Stimulated activated CD4-positive, alpha-beta T cell treated with anti-CD3 and anti-CD28 coated beads, Interleukin-2, amount 100 ng/mL, for 48 hours (primary cell): ENCODE measurements at places on chromosomes 11 and 22.

DNA sequence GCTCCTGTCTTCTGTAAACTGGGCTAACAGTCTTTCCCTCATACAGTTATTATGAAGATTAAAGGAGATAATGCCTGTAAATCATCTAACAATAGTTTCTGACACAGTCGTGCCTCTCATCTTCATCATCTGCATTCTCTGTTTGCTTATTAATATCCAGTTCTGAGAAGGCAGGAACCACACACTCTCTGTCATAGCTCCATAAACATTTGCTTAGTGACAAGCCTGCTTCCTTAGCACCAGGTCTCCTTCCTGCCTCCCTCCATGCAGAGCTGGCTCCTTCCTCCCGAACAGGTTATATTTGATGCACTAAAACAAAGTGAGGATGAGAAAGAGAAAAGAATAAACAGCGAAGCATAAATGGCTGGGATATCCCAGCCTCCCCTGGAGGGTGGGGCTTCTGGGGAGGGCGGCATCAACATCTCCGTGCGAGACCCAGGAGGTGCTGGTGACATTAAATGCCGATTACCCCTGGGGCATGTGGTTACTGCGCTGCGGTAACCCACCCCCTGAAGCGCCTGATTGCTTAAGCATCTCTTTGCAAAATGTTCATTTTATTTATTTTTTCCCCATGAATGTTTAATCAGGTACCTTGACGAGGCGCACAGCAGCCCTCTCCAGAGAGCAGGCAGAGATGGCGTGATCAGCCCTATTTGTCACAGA lies 404.9 kb downstream of the NXPE2 start:
- DNase-seq, result no peak

- DNase-seq, result peak; percentile 86
These were observed at the start of the genes EML3 and ROM1 for GRCh38 chr11:62612366-62613290. Gene EML3, minus strand, starts transcription at chr11:62612775. Its CDS starts 318 bp downstream, at chr11:62612457. Gene ROM1, plus strand, starts transcription at chr11:62613257. Its CDS starts 25 bp downstream, at chr11:62613282.

DNA sequence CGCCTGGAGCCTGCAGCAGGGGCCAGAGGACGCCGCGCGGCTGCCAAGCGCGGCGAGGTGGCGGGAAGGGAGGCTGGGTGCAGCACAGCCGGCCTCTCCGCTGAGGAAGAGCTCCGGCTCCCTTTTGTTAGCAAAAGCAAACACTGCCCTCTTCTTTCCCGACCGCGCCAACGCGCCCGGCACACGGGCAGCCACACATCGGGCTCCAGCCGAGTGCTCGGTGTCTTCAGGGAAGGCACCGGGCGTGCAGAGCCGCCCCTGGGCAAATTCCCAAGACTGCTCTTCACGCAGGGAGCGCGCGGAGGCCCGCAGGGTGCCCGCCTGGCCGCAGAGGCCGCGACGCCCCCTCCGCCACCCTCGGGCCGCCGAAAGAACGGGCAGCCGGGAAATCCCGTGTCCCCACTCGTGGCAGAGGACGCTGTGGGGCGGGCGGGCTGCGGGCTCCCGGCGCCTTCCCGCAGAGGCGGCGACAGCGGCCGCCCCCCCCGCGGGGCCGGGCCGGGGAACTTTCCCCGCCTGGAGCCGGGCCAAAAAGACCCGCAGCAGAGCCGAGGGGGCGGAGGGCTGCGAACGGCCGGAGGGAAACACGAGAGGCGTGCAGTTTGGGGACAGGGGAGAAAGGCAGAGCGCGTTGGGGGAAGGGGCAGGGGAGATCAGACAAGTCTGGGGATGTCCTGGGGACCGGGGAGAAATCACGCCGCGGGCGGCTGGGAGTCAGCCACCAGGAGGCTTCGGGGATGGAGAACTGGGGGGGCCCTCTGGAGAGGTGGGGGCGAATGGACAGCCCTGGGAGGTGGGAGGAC lies 931 bp downstream of the CADM1 start:
- no peak for DNase-seq

DNA sequence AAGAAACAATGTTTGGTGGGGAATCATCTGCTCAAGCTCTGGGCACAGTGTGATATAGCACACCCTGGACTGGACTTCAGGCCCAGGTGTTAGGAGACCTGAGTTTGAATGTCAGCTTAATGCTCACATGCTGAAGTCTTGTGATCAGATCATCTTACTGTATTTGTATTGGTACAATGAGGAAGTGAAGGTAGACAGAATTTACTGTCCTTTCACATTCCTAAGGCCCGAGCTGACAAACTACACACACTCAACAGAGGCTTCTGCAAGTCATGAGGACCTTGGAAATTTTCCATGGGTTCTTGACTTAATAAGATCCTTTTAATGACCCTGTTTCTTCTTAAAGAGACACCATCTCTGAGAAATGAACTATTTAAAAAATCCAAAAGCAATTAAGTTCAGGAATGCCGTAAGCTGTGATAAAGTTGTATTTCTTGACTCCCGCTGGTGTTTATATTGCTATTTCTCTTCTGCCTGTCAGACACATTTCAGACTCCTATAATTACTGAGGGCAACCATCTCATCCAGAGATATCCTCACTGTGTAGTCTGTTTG lies 802.0 kb downstream of the DLG2 start:
- DNase-seq, result no peak

DNA sequence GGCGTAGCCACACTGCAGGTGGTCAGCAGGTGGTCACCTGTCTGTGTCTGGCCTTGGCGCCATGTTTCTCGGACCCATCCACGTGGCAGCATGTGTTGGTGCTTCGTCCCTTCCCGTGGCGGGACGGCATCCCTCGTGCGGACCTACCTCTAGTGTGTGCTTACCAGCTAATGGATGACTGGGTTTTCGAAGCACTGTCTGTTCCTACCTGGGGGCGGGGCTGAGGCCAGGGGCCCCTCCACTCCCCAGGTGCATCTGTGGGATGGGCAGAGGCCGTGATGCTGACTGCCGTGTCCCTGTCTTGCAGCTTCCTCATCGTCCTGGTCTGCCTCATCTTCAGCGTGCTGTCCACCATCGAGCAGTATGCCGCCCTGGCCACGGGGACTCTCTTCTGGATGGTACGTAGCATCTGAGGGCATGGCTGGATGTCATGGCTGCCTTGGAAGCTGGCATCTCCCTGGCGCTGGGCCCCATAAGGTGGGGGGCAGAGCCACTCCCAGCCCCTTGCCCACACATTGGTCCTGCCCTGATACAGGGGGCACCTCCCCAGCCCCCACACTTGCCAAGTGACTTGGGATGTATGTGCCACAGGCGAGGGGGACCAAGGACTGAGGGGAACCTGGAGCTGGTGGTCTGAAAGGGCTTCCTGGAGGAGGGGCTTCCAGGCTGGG lies 82.9 kb downstream of the KCNQ1 start:
- no peak for DNase-seq

DNA sequence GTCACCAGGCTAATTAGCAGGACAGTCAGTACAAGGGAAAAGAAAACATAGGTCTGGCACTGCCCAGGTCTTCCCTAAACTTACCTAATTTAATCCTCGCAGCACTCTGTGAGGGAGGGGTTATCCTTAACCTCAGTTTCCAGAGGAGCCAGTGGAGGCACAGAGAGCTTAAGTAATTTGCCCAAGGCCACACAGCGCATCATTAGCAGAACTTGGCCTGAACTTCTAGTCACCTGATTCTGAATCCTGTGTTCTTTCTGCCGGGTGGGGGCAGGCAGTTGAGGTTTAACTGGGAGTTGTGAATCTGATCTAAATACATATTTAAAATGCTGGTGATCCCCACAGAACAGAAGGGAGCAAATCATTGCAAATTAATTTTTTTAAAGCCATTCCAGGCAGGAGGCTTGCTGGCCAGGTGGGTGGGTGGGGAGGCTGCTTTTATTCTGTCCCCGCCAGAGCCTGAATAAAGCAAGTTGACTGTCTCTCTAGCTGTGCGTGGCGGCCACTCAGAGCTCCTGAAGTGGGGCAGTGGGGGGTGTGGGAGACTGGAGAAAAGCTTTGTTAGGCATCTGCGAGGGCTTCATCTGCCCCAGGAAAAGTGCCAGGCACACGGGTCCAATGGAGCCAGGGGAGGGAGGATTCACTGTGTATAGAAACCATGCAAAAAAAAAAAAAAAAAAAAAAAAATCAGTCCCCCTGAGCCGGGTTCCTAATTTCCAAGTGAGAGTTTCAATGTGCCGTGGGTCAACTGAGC lies 66.1 kb downstream of the NFAM1 start:
- DNase-seq, result no peak

DNA sequence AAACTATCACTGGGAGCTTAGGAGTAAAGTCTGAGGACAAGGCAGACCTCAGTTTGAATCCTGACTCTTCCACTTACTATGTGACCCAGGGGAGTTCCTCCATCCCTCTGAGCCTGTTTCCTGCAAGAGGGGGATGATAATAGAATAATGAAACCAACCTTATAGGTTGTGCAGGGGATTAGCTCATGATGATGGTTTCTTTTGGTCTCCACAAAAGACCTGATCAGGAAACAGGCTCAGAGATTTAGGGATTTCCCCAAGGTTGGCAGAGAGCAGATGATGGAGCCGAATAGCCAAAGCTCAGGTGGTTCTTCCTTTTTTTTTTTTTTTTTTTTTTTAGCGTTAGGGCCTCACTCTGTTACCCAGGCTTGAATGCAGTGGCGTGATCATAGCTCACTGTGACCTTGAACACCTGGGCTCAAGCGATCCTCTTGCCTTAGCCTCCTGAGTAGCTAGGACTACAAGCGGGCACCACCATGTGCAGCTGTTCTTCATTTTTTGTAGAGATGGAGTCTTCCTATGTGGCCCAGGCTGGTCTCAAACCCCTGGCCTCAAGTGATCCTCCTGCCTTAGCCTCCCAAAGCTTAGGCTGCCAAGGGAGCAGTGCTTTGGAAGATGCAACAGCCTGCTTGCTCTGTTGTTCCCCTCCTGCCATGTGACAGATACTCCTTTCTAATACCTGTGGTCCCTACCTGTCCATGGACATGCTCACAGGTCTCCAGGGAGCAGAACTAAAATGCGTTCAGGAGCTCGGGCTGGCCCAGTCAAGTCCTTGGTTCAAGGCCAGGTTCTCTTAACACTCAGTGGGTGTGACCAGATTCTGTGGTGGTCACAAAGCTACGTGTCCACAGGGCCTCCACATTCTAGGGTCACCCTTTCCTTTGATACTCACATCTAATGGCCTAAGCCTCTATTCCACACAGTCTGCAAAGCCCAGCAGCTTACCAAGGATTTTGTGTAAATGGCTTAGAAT lies 22.3 kb downstream of the PATZ1 start:
- no peak for DNase-seq

DNA sequence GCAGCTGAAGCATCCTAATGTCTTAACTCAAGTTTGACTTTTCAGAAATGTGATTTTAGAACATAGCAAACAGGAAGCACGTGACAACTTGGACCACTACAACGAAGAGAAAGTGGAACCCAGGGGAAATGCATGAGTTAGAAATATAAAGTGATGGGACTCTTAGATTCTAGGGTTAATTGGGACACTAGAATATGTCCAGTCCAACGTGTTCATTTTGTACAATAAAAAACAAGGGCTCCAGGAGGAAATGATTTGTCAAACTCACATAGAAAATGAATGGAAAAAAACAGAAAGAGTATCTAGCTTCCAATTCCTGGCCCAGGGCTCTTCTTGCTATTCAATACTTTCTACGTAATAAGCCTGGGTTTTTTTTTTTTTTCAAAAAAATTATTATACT lies 30.7 kb downstream of the TIMP3 start:
- no peak for DNase-seq

- no peak for DNase-seq
These were observed 105.7 kb upstream of the TMEM45B start for GRCh38 chr11:129709801-129710398.

- DNase-seq, result peak; percentile 17
These were observed 64.9 kb downstream of the DEPDC5 start for GRCh38 chr22:31818481-31819392.
